ENCODE measurements at places on chromosomes 12 and 14. TPM values are rescaled to one million over a fixed set of nuclear protein-coding genes. Genes with fewer than 3 reads are reported as not detected.

The HHIPL1 gene
- 11.6 TPM for total RNA-seq

The HNF1A gene
- total RNA-seq, result 0.16 TPM

The KLRF1 gene
- total RNA-seq, result 1.1 TPM

The MMP17 gene
- total RNA-seq, result 22.9 TPM

The HOXC9 gene
- total RNA-seq, result not detected

The EML5 gene
- total RNA-seq, result 45.7 TPM

The PROX2 gene
- not detected for total RNA-seq

The PLEK2 gene
- 3.0 TPM for total RNA-seq

The FOXN4 gene
- 3.4 TPM for total RNA-seq

The SLC5A8 gene
- 1.9 TPM for total RNA-seq

The UBE3B gene
- total RNA-seq, result 71.2 TPM

The STAT2 gene
- total RNA-seq, result 152 TPM

The BATF gene
- 2.1 TPM for total RNA-seq

The OTOGL gene
- 0.60 TPM for total RNA-seq

The SYNDIG1L gene
- total RNA-seq, result 0.60 TPM

The RPS29 gene
- total RNA-seq, result 1,905 TPM

The ACOT2 gene
- 22.7 TPM for total RNA-seq

The WIF1 gene
- total RNA-seq, result 284 TPM

The EPYC gene
- not detected for total RNA-seq

The TMTC3 gene
- 44.0 TPM for total RNA-seq

The NTS gene
- total RNA-seq, result 1.8 TPM

The KCNK13 gene
- total RNA-seq, result 1.4 TPM

The GPRC5D gene
- not detected for total RNA-seq

The OR4K17 gene
- not detected for total RNA-seq

The ORMDL2 gene
- total RNA-seq, result 7.5 TPM

The CCDC196 gene
- not detected for total RNA-seq

The DCAF11 gene
- 67.2 TPM for total RNA-seq

The TMEM132D gene
- total RNA-seq, result 10.6 TPM

The ENDOU gene
- total RNA-seq, result 1.4 TPM

The KRT4 gene
- 73.4 TPM for total RNA-seq

The LRTM2 gene
- total RNA-seq, result 3.8 TPM

The IRAK4 gene
- 25.1 TPM for total RNA-seq

The NXPH4 gene
- total RNA-seq, result 23.4 TPM

The ACOT4 gene
- 0.44 TPM for total RNA-seq

The LHX5 gene
- total RNA-seq, result not detected

The SYNE3 gene
- 10.5 TPM for total RNA-seq

The SLC25A21 gene
- total RNA-seq, result 0.49 TPM

The VRTN gene
- total RNA-seq, result not detected

Measured in camera-type eye (tissue), 1 donor.